ENCODE measurements at places on chromosomes 16 and 17. TPM values are rescaled to one million over a fixed set of nuclear protein-coding genes. Genes with fewer than 3 reads are reported as not detected.

DNA sequence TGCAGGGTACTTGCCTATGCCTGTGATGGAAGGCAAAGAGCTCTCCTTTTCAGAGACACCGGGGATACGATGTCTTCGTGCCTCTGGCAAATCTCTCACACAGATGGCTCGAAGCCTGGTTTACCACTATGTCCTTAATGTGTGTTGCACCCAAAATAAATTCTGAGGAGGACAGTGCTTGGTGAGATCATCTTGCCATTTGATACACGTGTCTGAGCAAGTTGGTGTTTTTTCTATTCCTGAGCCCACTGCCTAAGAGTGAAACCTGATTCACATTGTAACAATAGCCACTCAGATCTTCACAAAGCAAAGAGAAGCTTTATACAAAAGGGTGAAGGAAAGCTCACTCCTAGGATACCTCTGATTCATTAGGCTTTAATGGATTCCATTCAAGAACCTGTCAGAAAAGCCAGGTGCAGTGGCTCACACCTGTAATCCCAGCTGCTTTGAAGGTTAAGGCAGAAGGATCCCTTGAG lies 33.1 kb upstream of the AKAP1 start:
- no peak for DNase-seq

DNA sequence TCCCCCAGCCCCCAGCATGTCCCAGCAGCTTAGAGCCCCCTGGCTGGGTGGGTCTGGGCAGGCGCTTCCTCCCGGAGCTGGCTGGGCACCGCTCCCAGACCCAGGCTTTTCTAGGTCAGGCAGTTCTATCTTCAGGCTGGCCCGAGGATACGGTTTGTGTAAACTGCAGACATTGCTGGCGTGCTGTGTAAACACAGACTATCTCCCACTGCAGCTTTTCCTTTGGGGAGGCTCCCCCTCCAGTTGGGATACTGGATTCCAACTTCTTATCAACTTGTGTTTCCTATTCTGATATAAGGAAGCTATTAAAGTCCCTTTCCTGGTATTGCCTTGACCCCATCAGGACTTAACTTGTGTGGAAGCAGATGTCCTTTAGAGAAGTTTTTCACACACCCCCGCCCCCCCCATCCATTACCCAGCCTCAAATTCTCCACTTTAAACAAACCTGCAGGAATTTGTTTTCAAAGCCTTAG lies 18.3 kb upstream of the GNA13 start:
- DNase-seq, result no peak

GRCh38 chr17:80770881-80771611 lies 220.6 kb upstream of the CHMP6 start:
- DNase-seq, result no peak

GRCh38 chr17:29349409-29349808 lies 40.8 kb upstream of the TAOK1 start:
- DNase-seq, result no peak

GRCh38 chr17:80064696-80065095 lies 28.3 kb downstream of the CCDC40 start:
- DNase-seq, result no peak

GRCh38 chr16:67951485-67951884 lies 7.6 kb upstream of the LCAT start:
- DNase-seq, result no peak

RAB37 gene
- total RNA-seq, result 25.9 TPM

Measured in CD4-positive, alpha-beta memory T cell (primary cell).